ENCODE measurements at places on chromosomes 6 and 20. TPM values are rescaled to one million over a fixed set of nuclear protein-coding genes. Genes with fewer than 3 reads are reported as not detected.
A peak's percentile ranks its signal among the peaks of the same experiment; 100 is the strongest.

DNA sequence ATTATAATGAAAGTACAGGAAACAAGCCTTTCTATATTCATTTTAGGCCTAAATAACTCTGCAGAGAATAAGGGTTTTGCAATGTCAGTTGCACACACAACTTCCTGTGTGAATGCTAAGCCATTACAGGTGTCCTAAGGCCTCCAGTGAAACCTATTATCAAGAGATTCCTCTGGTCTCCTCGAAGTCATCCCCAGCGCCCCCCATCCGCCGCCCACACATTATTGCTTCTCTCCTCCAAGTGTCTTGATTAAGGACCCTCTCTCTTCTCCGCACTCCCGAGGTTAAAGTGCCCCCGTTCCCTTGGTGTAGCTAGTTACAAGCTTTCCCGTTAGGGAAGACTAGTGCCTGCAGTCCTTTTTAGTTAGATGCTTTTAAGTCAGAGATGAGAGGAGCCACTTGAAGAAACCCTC, 1.3 kb downstream of the HIVEP2 start:
- H3K27ac ChIP-seq: peak overlapping the region; percentile 99
- no peaks in the 10 kb centered on the region for H3K36me3 ChIP-seq
- peak; percentile 69 for DNase-seq
- peaks cover 59% of the 10 kb centered on the region for H3K4me1 ChIP-seq

PPP1R18 gene
- total RNA-seq: 122 TPM

DNA sequence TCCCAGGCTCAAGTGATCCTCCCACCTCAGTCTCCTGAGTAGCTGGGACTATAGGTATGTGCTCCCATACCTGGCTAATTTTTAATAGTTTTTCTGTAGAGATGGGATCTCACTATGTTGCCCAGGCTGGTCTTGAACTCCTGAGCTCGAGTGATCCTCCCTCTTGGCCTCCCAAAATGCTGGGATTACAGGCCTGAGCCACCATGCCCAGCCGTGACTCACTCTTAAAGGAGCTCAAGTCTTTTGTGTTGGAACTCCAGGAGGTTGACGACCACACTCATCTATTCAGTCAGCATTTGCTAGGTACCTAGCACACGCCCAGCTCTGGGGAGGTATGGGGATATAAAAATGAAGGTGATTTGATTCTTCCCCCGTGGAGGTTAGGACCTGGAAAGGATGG, 62.8 kb downstream of the UTRN start:
- H3K27ac ChIP-seq: peak overlapping the region; percentile 47
- peaks cover 87% of the 10 kb centered on the region for H3K4me1 ChIP-seq
- DNase-seq: no peak
- H3K4me3 ChIP-seq: no peak overlapping the region
- H3K27me3 ChIP-seq: no peaks in the 10 kb centered on the region

DNA sequence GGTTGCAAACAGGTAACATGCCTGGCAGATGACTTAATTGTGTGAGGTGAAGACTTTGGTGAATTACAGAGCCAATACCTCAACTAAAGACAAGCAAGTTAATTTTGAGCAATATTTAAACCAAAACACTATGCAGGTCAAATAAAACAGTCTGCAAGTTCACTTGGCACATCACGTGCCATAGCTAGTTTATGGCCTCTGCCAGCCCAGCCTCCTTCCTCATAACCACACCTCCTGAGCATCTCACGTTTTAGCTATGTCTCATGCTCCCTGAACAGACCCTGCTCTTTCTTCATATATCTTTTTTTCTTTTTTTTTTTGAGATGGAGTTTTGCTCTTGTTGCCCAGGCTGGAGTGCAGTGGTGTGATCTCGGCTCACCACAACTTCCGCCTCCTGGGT, 4.5 kb upstream of the CNBD2 start:
- no peaks in the 10 kb centered on the region for H3K36me3 ChIP-seq
- H3K4me1 ChIP-seq: no peaks in the 10 kb centered on the region
- no peak overlapping the region for H3K27ac ChIP-seq
- H3K27me3 ChIP-seq: no peaks in the 10 kb centered on the region
- no peak for DNase-seq

DNA sequence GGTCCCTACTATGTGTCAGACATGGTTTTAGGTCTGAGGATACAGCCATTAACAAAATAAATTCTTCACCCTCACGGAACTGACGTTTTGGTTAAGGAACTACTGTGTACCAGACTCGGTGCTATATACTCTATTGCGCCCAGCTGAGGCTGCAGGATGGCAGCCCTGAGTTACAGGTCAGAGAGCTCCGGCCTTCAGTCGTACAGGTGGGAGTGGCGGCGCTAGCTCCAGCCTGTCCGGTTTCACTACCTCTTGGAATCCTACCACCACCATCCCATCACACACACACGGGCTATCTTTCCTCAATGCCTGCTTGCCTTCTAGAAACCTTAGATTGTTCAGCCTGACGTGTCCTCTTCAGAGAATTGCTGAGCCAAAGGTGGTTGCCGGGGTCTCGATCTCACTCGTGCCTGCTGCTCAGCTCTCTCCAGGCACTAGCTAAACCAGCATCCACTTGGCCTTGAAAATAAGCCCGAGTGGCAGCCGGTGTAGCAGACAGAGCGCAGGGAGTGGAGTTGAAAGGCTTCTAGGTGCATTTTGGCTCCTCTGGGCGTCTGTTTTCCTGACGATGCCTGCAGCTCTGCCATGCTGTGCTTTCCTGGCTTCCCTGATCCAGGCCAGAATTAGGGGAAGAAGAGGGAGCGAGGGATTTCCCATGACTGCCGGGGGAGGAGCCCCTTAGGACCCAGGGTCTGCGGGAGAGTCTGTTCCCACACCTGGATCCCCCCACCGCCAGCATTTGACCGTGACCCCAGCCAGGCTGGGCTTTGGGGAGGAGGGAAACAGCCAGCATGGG, 1.1 kb upstream of the TCF15 start:
- no peak overlapping the region for H3K4me3 ChIP-seq
- DNase-seq: no peak
- H3K36me3 ChIP-seq: no peaks in the 10 kb centered on the region
- H3K27ac ChIP-seq: no peak overlapping the region
- H3K4me1 ChIP-seq: no peaks in the 10 kb centered on the region

ASIP gene
- not detected for total RNA-seq

- H3K4me1 ChIP-seq: no peaks in the 10 kb centered on the region
- no peaks in the 10 kb centered on the region for H3K36me3 ChIP-seq
- DNase-seq: no peak
- H3K27ac ChIP-seq: no peak overlapping the region
These were observed 4.8 kb upstream of the NHSL1 start for GRCh38 chr6:138503881-138504680.

GRCh38 chr6:87738744-87739143, 36.7 kb upstream of the AKIRIN2 start:
- no peaks in the 10 kb centered on the region for H3K27me3 ChIP-seq
- no peak overlapping the region for H3K4me3 ChIP-seq
- peak overlapping the region; percentile 30 for H3K27ac ChIP-seq
- H3K36me3 ChIP-seq: no peaks in the 10 kb centered on the region
- H3K4me1 ChIP-seq: peaks cover 52% of the 10 kb centered on the region
- DNase-seq: no peak

GATA5 gene
- total RNA-seq: not detected

All from CD4-positive, alpha-beta memory T cell (primary cell).